Glomerular endothelial cell (primary cell): ENCODE measurements at places on chromosomes 3 and 15. TPM values are rescaled to one million over a fixed set of nuclear protein-coding genes. Genes with fewer than 3 reads are reported as not detected.

Gene LMAN1L
- 0.64 TPM in 1 of 2 replicates, not detected in the other for total RNA-seq

Gene RPP14
- total RNA-seq, result 6.5 and 9.1 TPM in 2 replicates

Gene CCDC33
- total RNA-seq, result not detected in 2 replicates

Gene CEMIP
- total RNA-seq, result 0.53 and 2.0 TPM in 2 replicates

Gene SH3GL3
- not detected in 2 replicates for total RNA-seq
